ENCODE measurements at places on chromosomes 1 and 21.

- DNase-seq: no peak
Measured at GRCh38 chr21:21864321-21864840, 866.2 kb downstream of the NCAM2 start.

DNA sequence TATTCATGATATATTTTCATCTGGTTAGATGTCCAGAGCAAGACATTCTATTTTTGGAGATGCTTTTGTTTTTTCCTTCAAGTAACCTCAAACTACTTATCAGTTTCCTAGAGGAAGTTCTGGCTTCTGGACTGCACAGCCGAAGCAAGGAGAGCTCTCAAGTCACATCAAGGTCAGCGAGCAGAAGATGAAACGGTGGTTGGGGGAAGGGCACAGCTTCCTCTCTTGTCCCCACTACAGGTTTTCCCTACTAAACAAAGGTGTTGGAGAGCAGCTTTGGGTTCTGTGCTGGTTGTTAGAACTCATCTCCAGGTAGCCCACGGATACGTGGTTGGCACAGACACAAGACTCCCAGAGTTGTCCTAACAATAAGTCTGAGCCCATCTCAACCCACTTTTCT is 5.1 kb upstream of the PLEKHO1 start:
- no peak for DNase-seq

- no peak for DNase-seq
Measured at GRCh38 chr1:63274979-63275378, 47.4 kb upstream of the FOXD3 start.

- DNase-seq: no peak
Measured at GRCh38 chr1:101187297-101187696, 49.5 kb upstream of the S1PR1 start.

DNA sequence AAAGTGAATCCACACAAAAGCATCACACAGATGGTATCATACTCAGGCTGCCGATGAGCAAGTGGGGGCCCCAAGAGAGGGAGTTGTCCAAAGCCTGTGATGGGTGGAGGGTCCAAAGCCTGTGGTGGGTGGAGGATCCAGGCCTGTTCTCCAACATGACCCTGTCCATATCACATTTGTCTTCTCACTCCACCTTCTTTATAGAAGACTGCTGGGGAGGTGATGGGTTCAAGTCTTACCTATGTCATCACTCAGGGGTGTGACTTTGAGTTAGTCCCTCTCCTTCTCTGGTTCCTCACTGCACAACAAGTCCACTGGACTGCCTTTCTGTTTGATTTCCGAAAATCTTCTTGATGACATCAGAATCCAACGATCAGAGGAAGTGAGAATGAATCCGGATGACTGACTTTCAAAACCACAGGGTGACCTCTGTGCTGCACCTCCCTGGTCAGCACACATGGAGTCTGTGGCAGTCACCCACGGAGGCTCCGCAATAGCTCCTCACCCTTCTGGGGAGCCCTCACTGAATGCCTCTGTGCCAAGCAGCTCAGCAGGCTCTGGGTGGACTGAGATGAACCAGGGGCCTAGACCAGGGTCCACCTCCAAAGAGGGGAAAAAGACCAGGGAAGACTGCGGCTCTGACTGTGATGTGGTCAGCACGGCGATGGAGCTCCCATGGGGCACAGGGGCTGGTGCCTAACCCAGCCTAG is 166.8 kb downstream of the HIVEP3 start:
- no peak for DNase-seq

- DNase-seq: no peak
Measured at GRCh38 chr1:229185963-229186362, 84.9 kb upstream of the RAB4A start.

GRCh38 chr1:17470021-17470799 is 30.7 kb upstream of the RCC2 start:
- no peak for DNase-seq

- DNase-seq: no peak
Measured at GRCh38 chr1:217781056-217781455, 149.9 kb downstream of the SPATA17 start.

DNA sequence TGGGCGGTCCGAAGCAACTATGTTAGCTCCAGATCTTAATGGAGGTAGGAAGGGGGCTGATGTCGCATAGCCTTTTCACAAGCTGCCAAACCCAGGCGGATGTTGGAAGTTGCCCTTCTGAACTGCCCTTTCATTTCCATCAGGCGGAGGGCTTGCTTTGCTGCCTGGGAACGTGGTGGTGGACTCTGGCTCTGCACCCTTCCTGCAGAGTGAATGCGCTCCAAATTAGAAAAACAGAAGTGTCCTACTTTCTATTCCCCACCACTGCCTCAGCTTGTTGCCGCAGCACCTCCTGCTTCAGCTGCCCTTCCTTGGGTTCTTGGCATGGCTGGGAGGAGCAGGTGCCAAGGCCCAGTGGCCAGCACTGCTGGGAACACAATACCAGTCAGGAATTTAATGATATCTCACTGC is 60.6 kb downstream of the AK4 start:
- no peak for DNase-seq

DNA sequence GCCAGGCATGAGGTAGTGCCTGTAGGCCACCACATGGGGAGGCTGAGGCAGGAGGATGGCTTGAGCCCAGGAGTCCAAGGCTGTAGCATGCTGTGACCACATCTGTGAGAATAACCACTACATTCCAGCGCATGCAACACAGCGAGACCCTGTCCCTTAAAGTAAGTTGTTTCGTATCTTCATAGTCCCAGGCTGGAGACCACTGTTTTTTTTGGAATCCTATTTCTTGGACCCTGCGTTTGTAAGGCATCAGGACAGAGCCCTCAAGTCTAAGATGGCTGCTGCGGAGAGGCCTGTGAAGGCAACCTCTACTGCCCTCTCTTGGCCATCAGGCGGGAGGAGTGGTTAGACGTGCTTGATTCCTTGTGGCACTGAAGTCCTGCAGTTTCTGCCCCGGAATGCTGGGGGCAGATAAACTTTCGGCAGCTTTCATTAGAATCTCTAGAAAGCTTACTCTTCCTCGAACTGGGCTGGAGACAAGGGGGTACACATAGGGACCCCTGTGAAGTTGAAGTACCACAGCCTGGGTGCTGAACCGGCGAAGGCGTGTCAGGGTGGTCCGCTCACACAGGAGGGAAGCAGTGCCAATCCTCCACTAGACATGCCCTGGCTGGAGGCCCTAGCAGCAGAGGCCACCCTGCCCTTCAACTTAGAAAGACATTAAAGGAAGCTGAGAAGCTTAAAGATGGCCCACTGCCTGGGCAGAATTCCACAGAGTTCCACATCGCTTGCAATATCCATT is 36.6 kb downstream of the RABIF start:
- no peak for DNase-seq

DNA sequence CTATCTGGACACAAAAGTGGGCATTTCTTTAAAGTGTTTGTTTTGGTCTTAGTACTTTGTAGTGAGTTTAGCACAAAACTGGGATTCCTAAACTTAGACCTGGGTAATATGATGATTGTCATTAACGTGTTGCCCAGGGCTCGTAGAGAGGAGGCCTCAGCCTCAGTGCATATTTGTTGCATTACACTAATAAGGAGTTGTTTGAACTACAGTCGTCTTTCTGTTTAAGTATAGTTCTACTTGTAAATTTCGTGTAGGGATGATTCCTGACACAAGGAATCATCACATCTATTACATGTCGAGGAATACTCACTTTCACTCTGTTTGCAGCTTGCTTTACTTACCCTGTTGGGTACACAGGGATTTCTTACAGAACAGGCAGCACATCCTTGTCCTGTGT is 85.0 kb downstream of the PRDM2 start:
- DNase-seq: no peak

- DNase-seq: no peak
Measured at GRCh38 chr21:38196036-38196435, 60.8 kb upstream of the KCNJ15 start.

GRCh38 chr1:88433556-88433955 is 250.5 kb upstream of the PKN2 start:
- peak; percentile 7 for DNase-seq

DNA sequence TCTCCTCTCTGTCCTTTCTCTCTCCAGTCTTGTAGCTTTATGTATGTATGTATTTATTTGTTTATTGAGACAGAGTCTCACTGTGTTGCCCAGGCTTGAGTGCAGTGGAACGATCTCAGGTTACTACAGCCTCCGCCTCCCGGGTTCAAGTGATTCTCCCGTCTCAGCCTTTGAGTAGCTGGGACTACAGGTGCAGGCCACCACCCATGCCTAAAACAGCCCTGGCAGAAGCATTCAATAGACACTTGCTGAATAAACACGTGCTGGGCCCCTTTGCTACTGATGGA is 2.5 kb downstream of the KIAA2013 start:
- no peak for DNase-seq

DNA sequence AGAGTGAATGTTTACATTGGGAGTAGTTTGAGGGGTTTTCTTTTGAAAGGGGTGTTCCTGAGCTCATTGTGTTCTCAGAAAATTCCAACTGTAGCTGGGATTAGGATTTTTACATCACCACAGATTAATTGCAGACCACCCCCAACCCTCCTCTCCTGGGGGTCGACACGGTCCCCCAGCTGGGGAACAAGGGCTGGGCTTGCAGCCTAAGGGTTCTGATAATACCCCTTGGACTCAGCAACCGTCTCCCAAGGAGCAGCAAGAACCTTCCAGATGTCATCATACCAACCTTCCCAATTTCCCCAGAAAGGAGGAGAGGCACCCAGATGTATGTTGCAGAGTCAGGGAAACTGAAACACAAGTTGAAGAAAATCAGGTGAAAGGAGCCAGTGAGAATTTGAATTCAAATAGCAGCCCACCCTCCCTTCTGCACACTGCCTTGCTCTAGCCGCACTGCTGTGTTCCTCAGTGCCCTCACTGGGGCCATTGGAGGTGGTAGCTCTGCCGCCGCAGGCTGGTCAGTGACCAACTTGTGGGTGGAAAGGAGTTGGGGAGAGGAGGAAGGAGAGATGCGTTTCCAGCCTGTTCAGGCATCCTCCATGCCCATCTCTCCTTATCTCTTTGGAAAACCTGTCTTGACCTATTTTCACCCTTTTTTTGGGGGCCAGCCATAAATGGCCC is 14.7 kb upstream of the IGFN1 start:
- no peak for DNase-seq

DNA sequence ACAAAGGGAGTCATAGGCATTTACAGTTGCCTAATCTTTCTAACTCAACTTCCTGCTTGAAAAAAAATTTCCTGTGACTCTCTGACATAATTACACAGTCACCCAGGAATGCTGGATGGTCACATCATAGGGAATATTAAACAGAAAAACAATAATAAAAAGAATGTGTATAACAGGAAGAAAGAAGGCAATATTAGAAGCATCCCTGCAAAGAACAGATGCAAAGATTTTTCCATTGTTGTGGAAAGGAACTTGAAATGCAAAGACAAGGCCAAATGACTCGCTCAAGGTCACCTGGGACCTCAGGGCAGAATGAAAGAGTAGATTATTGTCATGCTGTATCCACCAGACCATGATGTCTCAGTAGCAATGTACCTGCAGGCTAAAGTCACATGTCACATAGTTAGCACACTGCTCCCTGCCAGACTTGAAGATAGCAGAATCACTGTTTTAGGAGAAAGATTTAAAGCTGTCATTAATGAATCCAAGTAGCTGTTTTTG is 184.3 kb downstream of the CYYR1 start:
- no peak for DNase-seq

DNA sequence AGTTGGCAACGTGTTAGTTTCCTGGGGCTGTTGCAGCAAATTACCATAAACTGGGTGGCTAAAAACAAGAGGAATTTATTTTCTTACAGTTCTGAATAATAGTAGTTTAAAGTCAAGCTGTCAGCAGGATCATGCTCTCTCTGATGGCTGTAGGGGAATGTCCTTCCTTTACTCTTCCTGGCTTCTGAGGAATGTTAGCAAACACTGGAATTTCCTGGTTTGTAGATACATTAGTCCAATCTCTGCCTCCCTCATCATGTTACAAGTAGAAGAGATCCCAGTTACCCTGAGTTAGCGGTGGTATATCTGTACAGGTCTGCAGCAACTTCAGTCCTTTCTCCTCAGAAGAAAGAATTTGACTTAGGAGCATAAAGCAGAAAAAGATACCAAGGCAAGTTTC is 2249.1 kb downstream of the NCAM2 start:
- no peak for DNase-seq

DNA sequence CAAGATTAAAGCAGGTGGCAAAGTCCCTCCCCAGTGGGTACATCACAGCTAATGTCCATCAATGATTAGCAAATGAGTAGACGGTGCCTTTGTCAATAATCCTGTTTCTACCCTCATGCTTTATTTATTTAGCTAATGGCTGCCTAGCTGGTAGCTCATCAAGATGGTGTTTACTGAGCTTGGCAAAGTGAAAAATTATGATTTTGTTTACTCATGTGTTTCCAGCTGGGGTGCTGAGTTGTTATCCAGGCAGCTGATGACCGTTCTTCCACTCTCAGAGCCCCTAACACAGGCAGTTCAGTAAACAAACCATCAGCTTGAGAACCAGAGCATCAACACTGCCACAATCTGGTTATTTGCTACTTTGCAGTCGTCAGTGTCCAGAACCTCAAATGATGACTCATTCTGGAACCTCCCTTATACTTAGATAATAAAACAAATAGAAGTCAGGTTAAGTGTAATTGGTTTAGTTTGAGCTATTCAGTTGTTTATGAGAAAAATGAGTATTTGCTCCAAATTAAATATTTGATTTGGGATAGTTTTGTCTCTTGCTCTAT is 163.9 kb downstream of the ST6GALNAC5 start:
- DNase-seq: peak; percentile 23

DNA sequence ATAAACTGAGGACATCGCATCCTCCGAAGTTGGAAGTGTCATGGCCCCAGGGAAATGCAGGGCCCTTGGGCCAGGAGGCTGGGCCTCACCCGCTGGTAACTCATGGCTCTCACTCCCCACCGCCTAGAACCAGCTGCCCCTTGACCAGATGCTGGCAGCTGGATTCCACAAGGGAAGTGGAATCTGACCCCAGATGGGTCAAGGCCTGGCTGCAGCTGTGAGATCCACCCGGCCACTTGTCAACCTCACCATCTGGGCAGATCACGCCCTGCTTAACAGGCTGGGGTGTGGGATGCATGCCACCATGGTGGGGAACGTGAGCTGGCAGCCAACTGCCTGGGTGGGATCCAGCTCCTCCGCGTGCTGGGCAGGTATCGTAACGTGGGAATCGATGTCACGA is 25.5 kb downstream of the KCNAB2 start:
- no peak for DNase-seq
